Aorta (tissue), 5 donors: ENCODE measurements at places on chromosomes 7 and 10. TPM values are rescaled to one million over a fixed set of nuclear protein-coding genes. Genes with fewer than 3 reads are reported as not detected.

The ZNF783 gene
- total RNA-seq, result 14.6 TPM

The SLC13A4 gene
- 1.7 TPM for total RNA-seq

The COL1A2 gene
- total RNA-seq, result 1,770 TPM

The ARL4A gene
- total RNA-seq, result 21.9 TPM

The NUTM2D gene
- total RNA-seq, result 2.7 TPM

The SDHAF3 gene
- total RNA-seq, result 6.5 TPM

The KLF14 gene
- not detected for total RNA-seq
